ENCODE measurements at places on chromosomes 6 and 20.

GRCh38 chr6:135324531-135324930, 143.4 kb downstream of the MYB start:
- DNase-seq = no peak

GRCh38 chr20:48190757-48191156, 405.5 kb upstream of the SULF2 start:
- DNase-seq = no peak

DNA sequence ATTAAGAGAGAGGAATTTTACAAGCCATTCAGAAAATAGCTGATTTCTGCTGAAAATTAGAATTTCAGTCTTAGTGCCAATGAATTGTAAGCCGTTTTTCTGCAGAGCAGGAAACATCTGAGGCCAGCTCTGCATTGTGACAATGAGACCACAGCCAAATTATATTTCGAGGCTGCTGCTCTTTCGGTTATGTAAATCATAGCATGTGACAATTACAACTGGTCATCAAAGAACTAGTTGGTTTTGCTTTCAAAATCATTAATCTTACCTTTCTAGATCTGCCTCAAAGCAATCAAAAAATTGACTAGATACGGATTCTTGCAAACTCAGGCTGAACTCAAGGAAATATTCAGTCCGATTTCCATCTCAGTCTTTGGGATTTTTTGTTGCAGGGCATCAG, 33.4 kb upstream of the INSM1 start:
- DNase-seq = peak; percentile 18

DNA sequence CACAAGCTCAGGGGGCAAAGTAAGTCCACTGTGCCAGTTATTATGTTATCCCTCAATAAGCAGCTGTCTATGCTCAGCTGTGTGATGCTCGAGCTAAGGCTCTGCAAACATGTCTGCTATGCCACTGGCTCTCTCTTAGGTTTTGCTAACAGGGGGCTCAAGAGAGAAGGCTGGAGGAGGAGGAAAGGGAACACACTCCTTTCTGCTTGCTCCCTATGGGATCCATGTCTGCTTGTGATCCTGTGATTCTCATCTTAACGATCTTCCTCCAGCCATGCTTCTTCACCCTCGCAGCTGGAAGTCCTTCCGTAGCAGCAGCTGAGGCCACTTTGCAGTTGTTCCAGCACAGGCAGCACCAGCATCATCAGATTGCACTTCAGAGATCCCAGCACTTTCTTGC, 37.0 kb upstream of the IGF2R start:
- no peak for DNase-seq

DNA sequence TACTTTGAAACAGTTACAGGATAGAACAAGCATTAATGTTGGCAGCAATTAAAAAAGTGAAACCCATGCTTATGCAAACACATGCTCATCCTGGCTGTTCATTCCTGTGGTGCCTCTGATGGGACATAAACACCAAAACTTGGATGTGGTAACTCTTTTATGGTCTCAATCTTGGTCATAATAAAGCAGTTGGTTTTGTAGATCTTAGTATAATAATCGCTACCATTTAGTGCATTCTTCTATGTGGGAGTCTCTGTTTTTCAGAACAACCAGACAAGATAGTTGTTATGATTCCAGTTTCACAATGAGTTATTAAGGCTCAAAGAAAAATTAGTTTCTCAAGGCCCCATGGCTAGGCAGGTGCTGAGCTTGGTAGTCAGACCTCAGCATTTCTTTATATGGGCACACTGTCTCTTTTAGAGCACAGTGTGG, 184.0 kb downstream of the UTRN start:
- DNase-seq = peak; percentile 3

DNA sequence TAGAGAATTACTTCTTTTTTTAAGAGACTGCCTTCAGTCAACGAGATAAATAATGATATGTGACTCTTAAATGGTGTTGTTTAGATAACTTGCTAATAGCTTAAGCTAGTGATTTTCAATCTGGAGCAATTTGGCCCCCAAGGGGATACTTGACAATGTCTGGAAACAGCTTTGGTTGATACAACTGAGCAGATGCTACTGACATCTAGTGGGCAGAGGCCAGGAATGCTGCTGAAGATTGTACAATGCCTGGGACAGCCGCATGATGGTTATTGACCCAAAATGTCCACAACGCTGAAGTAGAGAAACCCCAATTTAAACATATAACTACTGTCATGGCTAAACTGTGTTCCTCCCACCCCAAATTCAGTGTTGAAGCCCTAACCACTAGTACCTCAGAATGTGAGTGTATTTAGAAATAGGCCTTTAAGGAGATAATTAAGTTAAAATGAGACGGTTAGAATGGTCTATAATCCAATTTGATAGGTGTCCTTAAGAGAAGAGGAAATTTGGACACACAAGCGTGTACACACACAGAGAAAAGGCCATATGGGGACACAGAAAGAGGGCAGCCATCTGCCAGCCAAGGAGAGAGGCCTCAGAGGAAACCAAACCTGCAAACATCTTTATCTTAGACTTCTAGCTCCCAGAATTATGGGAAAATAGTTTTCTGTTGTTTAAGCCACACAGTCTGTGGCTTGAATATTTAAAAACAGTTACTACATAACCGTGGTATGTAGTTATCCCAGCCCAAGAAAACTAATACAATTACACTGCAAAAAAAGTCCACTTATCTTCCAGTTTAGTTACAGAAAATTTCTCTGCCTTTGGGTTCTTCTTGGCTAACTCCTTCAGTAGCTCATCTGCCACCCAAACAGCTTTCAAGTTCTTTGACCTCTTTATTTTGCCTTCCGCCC, 22.2 kb downstream of the RWDD2A start:
- no peak for DNase-seq

- DNase-seq = no peak
Observed at GRCh38 chr6:29734046-29735018, 11.1 kb downstream of the HLA-F start.

DNA sequence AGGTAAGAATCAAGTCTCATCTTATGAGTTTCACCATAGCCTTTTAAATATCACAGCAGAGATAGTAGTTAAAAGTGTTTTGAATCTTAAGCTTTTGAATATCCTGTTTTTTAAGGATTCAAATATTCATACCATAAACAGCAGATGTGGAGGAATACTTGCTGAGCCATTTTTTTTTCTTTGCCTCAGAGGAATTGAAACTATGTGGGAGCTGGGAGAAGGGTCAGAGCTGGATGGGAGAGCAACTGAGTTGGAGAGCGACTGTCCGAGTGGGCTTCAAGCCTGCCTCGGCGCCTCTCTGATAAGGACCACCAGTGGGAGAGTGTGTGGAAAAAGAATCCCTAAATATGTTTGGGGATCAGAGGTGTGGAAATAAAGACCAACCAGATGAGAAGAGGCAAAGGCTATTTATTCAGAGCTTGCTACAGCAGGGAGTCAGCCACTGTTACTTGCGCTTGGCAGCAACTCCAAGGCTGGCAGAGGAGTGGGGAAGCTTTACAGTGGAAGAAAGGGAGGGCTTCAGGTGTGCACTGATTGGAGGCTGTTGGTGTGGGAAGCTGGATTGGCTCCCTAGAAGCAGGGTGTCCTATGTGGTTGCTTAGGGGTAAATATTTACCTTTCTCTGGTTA, 34.3 kb upstream of the MCUR1 start:
- DNase-seq = no peak

All from GM18507 (cell line).